DMS79 treated with DMSO at 0.1 percent for 48 hours (cell line): ENCODE measurements at places on chromosomes 4 and X.

DNA sequence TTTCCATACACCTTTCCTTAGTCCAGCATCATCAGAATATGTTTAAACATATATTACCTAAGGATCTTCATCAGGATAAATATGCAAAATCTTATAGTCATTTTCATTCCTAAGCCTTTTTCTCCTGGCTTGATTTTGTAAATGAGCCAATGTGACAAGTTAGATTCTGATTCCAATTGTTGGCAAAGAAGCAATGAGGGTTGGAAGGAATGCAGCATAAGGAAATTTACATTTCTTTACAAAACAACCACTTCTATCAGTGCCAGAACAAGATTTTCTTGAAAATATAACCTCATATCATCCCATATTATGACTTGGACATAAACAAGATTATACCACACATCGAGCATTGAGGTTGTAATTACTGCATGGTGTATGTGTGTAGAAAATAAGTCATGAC, 508.1 kb downstream of the TRAM1L1 start:
- no peak for DNase-seq

- DNase-seq: no peak
Observed at GRCh38 chr4:139042981-139043460, 27.4 kb downstream of the NOCT start.

DNA sequence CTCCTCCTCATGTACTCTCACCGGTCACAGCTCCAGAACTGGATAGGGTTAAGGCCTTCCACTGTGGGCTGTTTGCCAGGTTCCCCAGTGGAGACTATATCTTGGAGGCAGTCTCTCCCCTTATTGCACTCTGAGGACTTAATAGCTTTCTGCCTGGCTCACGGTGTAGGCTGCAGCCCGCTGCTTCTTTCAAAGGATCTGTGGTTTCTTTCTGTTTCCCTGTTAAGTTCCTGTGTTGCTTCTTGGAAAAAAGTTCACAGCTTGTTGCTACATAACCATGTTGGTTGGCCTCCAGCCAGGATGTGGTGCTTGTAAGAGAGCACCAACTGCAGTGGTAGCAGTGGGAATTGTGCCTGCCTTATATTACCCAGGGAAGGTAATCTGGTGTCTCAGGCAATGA, 24.9 kb upstream of the ZDHHC15 start:
- DNase-seq: peak; percentile 70

DNA sequence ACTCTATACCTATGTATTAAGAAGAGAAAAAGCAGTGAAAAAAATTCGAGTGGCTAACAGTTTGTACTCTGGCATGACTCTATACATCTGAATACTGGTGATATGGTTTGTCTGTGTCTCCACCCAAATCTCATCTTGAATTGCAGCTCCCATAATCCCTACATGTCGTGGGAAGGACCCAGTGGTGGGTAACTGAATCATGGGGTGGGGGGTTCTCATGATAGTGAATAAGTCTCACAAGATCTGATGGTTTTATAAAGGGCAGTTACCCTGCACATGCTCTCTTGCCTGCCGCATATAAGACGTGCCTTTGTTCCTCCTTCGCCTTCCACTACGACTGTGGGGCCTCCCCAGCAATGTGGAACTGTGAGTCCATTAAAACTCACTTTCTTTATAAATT, 70.4 kb downstream of the LRBA start:
- no peak for DNase-seq

DNA sequence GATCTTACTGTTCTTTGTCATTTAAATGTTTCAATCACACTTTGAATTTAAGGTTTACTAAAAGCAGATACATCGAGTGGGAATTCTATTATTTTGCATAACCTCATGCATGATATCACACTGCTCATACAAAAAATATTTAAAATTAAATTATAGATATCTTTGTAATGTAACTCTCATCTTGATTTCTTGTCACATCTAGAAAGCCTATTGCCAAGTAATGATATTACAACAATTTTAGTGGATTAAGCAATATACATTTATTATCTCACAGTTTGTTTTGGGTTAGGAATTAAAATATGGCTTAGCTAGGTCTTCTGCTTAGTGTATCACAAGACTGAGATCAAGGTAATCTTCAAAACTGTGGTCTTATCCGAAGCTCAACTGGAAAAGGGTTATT, 865.0 kb downstream of the CCSER1 start:
- DNase-seq: no peak

DNA sequence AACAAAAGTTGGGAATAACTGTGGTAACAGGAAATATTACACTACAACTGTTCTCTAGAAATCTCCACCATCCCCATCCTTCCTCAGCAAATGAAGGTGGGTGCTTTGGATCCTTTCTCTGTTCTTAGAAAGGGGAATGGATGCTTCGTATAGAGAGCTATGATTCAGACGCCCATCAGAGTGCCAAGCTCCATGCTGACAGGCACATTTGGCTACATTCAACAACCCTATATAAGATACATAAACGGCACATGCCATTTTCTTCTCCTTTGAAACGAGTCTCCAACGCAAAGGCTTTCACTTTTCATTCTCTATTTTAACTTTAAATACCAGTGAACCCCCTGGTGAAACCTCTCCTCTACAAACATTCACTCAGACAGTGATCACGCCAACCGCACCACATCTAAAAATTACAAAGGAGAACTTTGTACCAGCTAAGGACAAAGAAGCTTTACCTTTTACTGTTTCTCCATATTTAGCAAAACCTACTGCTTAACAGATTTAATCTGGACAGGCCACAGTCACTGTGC, 172.5 kb downstream of the TSPAN5 start:
- DNase-seq: no peak

DNA sequence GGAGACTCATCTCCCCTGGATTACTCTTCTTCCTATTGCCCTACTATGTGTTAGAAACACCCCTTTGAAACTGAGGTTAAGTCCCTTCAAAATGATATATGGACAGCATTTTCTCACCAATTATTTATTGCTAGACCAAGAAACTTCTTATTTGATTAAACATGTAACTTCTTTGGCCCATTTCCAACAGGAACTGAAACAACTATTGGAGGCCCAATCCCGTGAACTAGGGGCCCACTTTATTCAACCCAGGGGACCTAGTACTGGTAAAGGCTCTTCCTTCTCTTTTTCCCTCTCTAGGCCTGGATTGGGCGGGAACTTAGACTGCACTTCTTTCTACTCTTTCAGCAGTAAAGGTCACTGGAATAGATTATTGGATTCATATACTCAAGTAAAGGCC, 16.7 kb upstream of the COL25A1 start:
- no peak for DNase-seq

DNA sequence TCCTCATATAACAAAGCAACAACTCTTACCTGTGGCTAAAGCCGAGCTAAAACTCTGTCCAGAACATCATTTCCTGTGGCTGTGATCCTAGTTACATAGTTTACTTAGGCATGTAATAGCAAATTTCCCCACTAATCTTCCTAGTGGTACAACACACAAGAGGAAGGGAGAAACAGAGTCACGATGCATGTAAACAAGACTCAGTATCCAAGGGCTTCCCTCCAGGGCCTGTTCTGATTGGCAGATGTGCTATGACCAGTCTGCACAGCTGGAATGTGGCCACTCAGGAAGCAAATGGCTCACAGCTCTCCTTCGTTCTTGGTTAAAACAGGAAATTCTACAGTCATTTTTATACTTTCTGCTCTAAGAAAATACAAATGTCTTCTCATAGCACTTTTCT, 49.2 kb upstream of the PRSS48 start:
- DNase-seq: no peak

- no peak for DNase-seq
Observed at GRCh38 chr4:186248643-186249042, 17.3 kb upstream of the F11 start.

GRCh38 chr4:17024425-17024824, 126.0 kb upstream of the LDB2 start:
- no peak for DNase-seq

DNA sequence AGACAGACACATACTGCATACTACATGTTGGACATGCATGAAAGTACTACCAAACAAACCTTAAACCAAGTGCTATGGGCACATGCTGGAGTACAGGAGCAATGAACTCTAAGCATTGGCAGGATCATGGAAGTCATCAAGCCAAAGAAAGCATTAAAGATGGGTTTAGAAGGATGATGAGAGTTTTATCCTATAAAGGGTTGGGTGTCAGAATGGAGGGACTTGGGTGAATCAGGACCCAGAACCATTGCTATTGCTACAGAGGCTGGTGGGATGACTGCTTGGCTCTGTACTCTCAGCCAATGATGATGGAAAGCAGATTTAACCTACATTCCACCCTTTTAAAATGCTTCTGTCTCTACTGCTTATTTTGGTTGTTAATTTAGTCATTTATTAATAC, 233.9 kb upstream of the EDA2R start:
- DNase-seq: no peak

GRCh38 chrX:53093177-53093655, 726 bp upstream of the KANTR start:
- peak; percentile 38 for DNase-seq

DNA sequence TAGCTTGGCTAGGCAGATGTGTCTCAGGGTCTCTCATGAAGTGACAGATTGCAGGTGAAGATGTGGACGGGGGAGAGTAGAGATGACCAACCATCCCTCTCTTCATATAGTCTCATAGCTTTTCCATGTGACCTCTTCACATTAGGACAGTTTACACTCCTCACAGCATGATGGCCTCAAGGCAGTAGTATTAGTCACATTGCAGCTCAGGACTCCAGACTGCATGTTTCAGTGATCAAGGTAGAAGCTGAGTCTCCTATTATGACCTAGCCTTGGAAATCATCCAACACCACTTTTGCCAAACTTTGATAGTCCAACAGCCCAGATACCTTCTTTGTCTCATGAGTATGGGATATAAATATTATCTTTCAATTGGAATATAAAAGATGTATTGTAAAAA, 147.7 kb downstream of the GASK1B start:
- no peak for DNase-seq

DNA sequence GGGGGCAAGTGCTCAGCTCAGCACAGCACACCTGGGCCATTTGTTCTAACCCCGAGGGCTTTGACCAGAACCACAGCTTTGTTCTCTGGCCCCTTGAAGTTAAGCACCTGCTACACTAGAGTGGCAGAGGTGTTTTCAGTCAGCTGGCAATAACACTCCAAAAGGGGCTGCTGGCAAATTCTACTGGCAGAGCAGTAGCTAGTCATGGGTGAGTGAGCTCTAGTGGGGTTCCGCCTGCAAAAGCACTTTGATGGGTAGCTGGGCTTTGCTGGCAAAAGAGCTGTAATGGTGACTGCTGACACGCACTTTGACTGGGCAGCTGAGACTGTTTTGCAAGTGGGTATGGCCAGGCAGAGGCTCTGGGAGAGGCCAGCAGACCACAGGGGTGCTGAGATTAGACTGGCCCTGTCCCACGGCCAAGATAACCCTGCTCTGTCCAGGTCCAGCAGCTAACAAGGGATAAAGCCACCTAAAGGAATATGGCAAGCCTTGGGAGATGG, 65.2 kb upstream of the TENT5D start:
- DNase-seq: peak; percentile 90

DNA sequence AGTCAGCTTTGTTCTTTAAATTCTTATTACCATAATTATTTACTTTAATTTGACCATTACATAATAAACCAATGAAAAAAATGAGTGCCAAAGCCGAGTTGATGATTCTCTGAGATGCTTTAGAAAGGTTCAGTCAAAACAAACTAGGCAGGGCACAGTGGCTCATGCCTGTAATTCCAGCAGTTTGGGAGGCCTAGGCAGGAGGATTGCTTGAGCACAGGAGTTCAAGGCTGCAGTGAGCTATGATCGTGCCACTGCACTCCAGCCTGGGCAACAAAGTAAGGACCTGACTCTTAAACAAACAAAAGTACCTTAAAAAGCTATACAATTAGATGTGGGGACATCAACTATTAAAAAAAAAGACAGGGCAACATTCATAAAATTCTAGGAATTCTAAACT, 75.0 kb downstream of the AFAP1 start:
- DNase-seq: no peak

DNA sequence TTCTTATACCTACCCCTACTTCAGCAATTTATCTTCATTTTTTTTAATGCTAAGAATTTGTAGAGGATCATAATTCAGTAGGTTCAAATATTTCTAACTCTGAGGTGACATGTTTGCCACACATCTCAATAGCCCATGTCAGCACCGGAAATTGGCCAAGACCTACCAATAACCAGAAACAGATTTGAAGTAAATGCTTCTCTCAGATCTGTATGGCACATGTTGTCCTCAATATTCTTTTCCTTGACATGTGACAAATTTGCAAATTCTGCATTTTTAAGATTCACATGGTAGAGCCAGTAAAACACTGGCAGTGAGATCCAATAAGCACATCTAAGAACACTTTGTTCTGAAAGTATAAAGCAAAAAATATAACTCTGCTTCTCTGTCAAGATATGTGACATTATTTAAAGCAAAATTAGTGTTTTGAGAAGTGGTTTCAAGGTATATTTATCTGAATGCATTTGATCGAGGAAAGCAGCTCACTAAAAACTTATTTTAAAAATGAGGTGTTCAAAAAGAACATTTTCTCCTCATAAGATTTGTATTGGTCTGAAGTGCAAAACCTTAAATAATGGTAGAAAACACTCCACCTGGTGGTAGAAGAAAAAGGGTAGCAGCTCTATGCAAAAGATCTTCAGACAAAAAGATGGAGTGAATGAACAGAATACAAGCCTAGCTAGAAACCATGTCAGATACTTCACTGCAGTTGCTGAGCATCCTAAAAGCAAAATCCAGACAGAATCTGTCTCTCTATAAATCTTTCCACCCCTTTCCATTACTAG, 513.8 kb upstream of the FAM241A start:
- DNase-seq: no peak

DNA sequence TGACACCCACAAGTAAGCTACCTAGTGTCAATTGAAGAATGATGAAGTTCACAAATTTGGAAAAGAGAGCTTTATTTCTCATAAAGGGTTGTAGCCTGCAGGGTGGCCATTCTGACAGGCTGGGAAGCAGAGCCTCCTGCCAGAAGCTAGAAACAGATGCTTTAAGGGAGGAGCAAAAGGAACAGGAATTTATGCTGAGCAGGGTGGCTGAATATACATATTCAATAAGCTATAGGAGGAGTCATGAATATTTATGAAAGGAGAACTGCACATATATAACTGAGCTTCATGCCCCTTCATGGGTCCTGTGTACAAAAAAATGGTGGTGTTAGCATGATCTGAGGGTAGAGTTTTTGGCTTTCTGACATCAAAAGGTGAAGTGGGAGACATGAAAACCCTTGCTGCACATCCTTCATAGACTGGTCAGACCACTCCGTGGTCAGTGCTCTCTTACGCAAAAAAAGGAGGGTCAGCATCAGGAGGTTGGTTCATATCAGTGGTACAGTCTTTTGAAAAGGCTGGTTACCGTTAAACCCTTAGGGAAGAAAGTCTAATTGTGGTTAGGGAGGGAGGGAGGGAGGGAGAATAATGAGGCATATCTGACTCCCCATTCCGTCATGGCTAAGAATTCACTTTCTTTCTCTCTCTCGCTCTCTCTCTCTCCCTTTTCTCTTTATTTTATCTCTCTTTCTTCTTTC, 121.4 kb downstream of the LUZP4 start:
- no peak for DNase-seq
